ENCODE measurements at places on chromosomes 11 and 22. TPM values are rescaled to one million over a fixed set of nuclear protein-coding genes. Genes with fewer than 3 reads are reported as not detected.

SLC7A4 gene
- total RNA-seq, result 2.0 TPM

CPT1B gene
- 3.6 TPM for total RNA-seq

CABP7 gene
- total RNA-seq, result not detected

C11orf91 gene
- 0.33 TPM for total RNA-seq
